Lower lobe of right lung (tissue), 2 donors: ENCODE measurements at places on chromosomes 16 and 17.

- DNase-seq, result no peak
These were observed 594.2 kb downstream of the KCNJ18 start for GRCh38 chr17:22286337-22287041.

GRCh38 chr16:48613061-48613957, 3.3 kb upstream of the N4BP1 start:
- no peak for DNase-seq

GRCh38 chr16:29726845-29727377, 18.9 kb downstream of the C16orf54 start:
- DNase-seq, result no peak

GRCh38 chr16:11036040-11036439, 91.7 kb downstream of the CLEC16A start:
- DNase-seq, result no peak

DNA sequence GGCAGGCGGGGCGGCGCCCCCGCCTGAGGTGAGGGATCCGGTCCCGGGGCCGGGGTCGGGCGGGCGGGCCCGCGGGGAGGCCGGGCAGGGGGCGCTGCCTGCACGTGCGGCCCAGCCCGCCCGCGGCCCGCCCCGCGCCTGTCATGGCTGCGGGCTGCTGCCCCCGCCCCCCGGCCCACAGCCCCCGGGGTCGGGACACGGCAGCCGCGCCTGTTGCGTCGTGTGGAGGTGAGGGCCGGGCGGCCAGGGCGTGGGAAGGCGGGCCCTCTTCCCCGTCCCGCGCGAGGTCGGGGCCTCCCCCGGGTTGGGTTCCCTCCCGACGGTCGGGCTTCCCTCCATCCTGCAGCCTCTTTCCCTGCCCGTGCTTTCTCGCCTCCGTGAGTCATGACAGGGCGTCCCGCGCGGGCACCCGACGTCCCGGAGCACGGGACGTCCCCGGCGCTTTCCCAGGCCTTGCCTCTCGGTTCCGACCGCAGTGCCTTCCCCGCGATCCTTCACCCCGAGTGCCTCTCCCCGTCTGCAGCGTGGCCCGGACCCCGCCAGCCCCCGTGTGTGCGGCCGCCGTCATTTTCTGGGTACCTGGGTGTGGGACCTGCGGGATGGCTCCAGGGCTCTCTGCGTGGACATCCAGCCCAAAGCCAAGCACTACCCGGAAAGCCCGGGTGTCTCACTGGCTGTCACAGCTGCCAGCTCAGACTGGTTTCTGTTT, 76.7 kb downstream of the CHD9 start:
- DNase-seq, result peak; percentile 79
